T-helper 2 cell treated with Interferon-gamma antibody and Interleukin-4, amounts not matched to agents 5 μg/mL and 100 μg/mL, for 36 hours (primary cell): ENCODE measurements at places on chromosomes 11 and 22.
A peak's percentile ranks its signal among the peaks of the same experiment; 100 is the strongest.

DNA sequence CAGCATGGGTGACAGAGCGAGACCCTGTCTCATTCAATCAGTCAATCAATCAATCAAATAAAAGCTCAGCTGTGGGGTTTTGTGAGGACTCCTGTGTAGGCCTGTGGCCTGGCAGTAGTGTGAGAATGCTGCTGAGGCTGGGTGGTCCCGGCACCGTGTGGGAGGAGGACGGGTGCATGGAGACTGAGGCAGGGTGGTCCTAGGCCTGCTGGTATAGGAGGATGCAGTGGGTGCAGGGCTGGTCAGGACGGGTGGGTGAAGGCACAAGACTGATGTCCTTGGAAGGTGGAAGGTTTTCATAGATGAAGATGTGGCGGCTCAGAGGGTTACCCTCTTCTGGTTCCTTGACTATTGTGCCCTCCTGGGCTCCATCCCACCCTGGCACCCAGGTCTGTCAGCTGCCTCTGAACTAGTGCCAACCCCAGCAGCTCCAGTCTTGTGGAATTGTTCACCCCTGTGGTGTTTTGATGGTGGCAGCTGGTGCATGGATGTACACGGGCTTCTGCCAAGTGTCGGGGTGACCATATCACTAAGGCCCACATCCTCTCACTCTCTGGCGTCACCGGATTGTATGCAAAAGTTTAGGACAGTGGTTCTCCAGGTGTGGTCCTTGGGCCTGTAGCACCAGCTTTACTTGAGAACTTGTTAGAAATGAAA, 23.7 kb downstream of the TANGO2 start:
- DNase-seq = no peak
- H3K27me3 ChIP-seq = no peaks in the 10 kb centered on the region
- H3K27ac ChIP-seq = no peak overlapping the region
- H3K4me3 ChIP-seq = no peak overlapping the region

GRCh38 chr22:21938071-21938822, 14.4 kb downstream of the PPM1F start:
- H3K36me3 ChIP-seq = no peaks in the 10 kb centered on the region
- H3K27ac ChIP-seq = peak overlapping the region; percentile 63
- peak; percentile 88 for DNase-seq
- peak overlapping the region; percentile 76 for H3K4me3 ChIP-seq

- H3K4me1 ChIP-seq = no peaks in the 10 kb centered on the region
- H3K36me3 ChIP-seq = no peaks in the 10 kb centered on the region
- peaks cover 7% of the 10 kb centered on the region for H3K27me3 ChIP-seq
- no peak overlapping the region for H3K4me3 ChIP-seq
- no peak for DNase-seq
Measured at GRCh38 chr11:61602775-61603569, 22.1 kb upstream of the SYT7 start.

DNA sequence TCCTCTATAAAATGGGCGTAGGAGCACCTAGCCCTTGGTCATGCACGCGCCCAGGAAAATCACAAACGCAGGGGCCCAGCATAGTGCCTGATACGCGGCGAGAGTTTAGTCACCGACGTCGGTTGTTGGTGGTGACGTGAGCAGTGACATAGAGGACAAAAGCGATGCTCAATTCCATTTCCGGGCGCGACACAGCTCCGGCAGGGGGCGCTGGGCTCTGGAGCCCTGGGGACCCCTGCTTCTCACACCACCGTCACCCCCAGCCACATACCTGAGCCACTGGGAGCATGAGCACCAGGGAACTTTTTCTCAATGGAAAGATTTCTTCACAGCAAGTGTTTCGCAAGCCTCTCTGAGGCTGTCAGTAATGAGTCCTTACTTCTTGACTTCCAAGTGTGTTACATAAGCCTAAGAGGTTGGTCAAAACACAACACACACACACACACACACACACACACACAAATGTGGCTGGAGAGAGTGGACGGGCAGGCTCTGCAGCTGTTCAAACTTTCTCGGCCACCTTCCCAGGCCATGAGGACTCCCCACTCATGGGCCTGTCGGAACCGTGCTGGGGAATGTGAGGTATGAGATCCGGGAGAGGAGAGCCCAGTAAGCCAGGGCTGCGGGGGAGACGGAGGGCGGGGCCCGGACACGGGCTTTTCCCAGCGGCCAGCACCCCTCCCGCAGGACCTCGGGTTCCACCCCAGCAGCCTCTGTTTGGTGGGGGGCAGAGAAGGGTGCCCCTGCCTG, 36.9 kb upstream of the LINC01488 start:
- no peak overlapping the region for H3K4me3 ChIP-seq
- H3K27ac ChIP-seq = no peak overlapping the region
- no peak for DNase-seq
- H3K4me1 ChIP-seq = peaks cover 7% of the 10 kb centered on the region
- no peaks in the 10 kb centered on the region for H3K36me3 ChIP-seq

DNA sequence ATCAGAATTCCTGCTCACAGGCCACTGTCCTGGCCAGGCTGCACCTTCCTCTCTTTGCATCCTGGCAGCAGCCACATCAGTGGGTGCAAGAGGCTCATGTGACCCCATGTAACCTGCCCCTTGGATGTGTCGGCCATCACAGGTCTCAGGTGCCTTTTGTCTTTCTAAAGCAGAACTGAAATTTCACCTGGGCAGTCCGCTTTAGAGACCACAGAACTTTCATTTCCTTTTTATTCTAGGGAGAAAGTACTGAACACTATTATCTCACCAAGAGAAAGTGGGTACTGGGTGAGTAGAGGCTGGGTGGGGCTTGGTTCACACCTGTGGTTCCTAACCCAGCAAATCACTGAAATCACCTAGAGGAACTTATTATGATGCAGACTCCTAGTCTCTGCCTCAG, 51.7 kb upstream of the NUP160 start:
- peaks cover 5% of the 10 kb centered on the region for H3K27me3 ChIP-seq
- no peak overlapping the region for H3K27ac ChIP-seq
- no peaks in the 10 kb centered on the region for H3K36me3 ChIP-seq
- H3K4me1 ChIP-seq = peaks cover 9% of the 10 kb centered on the region
- no peak overlapping the region for H3K4me3 ChIP-seq

GRCh38 chr22:29096736-29097669, 24.2 kb downstream of the KREMEN1 start:
- no peaks in the 10 kb centered on the region for H3K4me1 ChIP-seq
- peaks cover 16% of the 10 kb centered on the region for H3K27me3 ChIP-seq
- no peak overlapping the region for H3K27ac ChIP-seq
- no peak for DNase-seq

- peak overlapping the region; percentile 79 for H3K4me3 ChIP-seq
- H3K4me1 ChIP-seq = peaks cover 25% of the 10 kb centered on the region
- H3K27me3 ChIP-seq = peaks cover 21% of the 10 kb centered on the region
- peak overlapping the region; percentile 78 for H3K27ac ChIP-seq
- no peaks in the 10 kb centered on the region for H3K36me3 ChIP-seq
Measured at GRCh38 chr11:2929950-2930703, 907 bp upstream of the PHLDA2 start.

- no peaks in the 10 kb centered on the region for H3K27me3 ChIP-seq
- no peak for DNase-seq
- no peak overlapping the region for H3K27ac ChIP-seq
- H3K36me3 ChIP-seq = no peaks in the 10 kb centered on the region
- no peaks in the 10 kb centered on the region for H3K4me1 ChIP-seq
Measured at GRCh38 chr11:80317612-80318011, 876.8 kb upstream of the TENM4 start.

- H3K4me3 ChIP-seq = no peak overlapping the region
- no peaks in the 10 kb centered on the region for H3K36me3 ChIP-seq
- no peaks in the 10 kb centered on the region for H3K27me3 ChIP-seq
- H3K27ac ChIP-seq = no peak overlapping the region
- no peaks in the 10 kb centered on the region for H3K4me1 ChIP-seq
- DNase-seq = no peak
Measured at GRCh38 chr11:1562469-1563148, 9.5 kb downstream of the DUSP8 start.

DNA sequence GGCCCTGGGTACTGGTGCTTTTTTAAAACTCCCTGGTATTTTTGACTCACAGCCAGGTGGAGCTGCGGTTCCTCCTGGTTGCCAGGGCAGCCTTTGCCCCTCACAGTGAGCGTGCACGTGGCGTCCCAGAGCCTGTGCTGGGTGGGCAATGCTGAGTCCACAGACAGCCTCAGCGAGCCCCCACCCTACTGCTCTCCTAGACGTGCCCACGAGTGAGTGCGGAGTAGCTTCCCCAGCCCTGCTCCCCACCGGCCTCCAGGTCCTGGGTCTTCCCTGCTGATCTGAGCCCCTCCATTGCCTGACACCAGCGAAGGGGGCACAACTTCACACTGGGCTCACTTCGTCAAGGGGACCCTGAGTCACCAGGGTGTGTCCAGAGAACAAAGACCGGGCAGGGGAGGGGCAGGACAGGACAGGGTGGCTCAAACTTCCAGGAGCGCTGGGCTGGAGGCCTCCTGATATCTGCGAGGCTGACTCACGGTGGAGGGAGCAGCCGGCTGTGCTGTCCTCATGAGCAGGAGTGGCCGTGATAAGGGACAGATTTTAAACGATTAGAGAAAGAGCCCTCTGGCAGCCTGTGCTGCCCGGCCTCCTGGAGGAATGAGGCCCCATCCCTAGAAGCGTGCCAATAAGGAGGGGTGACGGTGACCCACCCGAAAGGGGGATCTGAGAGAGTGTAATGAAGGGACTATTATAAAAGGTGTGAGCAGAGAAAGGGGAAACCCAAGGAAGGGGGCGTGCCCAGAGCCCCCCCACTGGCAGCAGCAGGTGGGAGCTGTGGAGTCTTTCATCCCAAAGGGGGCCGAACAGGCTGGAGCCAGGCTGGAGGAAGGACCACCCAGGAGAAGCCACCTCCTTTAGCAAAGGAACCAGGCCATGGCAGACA, 129.3 kb upstream of the FGF3 start:
- no peak overlapping the region for H3K27ac ChIP-seq
- no peaks in the 10 kb centered on the region for H3K36me3 ChIP-seq
- no peaks in the 10 kb centered on the region for H3K4me1 ChIP-seq
- no peaks in the 10 kb centered on the region for H3K27me3 ChIP-seq

GRCh38 chr11:64349025-64349387, 9.0 kb downstream of the CCDC88B start:
- H3K27me3 ChIP-seq = no peaks in the 10 kb centered on the region
- H3K27ac ChIP-seq = no peak overlapping the region
- H3K4me3 ChIP-seq = no peak overlapping the region
- H3K36me3 ChIP-seq = peaks cover 22% of the 10 kb centered on the region

GRCh38 chr22:31937341-31937740, 7.0 kb upstream of the YWHAH start:
- peaks cover 3% of the 10 kb centered on the region for H3K27me3 ChIP-seq
- no peaks in the 10 kb centered on the region for H3K4me1 ChIP-seq
- no peak overlapping the region for H3K4me3 ChIP-seq

DNA sequence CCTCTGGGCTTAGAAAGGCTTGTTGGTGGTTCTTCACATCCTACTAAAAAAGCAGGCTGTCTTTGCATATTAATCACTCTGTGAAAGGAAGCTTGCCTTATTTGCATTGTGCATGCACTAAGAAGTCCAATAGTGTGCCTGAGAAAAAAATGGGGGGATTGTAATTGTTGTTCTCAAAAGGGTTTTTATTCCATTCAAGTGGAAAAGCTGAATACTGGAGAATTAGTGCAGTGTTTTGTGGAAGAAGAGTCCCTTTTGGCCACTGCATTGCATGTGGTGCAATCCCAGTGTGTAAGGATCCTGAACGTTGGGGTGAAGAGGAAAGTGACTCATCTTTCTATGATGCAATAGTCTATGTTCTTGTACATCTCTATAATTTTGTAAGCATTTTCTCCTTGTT, 16.5 kb downstream of the NCAM1 start:
- peaks cover 8% of the 10 kb centered on the region for H3K27me3 ChIP-seq
- no peak overlapping the region for H3K27ac ChIP-seq
- no peak overlapping the region for H3K4me3 ChIP-seq
- H3K36me3 ChIP-seq = no peaks in the 10 kb centered on the region
- DNase-seq = no peak
